ENCODE measurements at places on chromosomes 13 and 19.
A peak's percentile ranks its signal among the peaks of the same experiment; 100 is the strongest.

DNA sequence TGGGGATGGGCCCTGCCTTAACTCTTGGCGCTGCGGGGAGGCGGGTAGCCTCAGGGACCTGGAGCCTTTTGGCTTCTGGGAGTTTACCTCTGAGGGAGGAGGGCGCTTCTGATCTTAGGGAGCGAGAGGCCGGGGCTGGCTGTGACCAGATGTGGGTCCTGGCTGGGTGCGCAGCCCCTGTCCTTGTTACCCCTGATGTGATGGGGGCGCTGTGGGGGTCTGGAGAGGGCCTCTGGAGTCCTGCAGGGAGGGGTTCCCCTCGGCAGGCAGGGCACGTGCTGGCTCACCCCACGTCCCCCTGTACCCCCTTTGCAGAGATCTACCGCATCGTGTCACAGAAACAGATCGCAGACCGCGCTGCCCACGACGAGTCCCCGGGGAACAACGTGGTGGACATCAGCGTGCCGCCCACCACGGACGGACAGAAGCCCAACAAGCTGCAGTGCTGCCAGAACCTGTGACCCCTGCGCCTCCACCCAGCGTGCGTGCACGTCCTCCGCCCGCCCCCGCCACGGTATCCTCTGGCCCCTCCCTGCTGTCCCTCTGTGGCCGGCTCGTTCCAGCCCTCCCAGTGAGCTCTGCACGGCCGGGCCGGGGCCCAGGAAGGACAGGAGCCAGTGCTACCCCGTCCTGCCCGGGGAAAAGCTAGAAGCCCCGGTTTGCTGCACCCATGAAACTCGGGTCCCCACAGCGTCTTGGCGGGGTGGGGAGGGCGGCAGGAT lies 9.8 kb upstream of the MARCHF2 start:
- DNase-seq: no peak

GRCh38 chr13:58018865-58019264 lies 387.3 kb downstream of the PCDH17 start:
- DNase-seq: no peak

DNA sequence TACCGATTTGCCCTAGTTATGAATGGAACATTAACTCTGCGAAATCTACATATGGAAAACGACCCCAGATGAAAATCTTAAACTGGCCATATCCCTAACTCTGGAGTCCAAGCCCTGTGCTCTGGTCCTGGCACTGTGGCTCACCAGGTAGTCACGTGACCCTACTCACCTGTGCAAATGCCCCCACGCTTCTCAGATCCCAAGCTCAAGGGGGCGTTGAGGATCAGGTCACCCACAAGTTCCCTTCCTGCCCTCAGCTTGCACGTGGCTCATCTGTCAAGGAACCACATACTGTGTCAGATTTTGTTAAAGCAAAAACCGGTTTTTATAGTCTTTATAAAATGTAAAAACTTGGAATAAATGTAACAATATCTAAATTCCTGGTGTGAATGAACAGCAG lies 324.0 kb downstream of the SHISA2 start:
- DNase-seq: no peak

DNA sequence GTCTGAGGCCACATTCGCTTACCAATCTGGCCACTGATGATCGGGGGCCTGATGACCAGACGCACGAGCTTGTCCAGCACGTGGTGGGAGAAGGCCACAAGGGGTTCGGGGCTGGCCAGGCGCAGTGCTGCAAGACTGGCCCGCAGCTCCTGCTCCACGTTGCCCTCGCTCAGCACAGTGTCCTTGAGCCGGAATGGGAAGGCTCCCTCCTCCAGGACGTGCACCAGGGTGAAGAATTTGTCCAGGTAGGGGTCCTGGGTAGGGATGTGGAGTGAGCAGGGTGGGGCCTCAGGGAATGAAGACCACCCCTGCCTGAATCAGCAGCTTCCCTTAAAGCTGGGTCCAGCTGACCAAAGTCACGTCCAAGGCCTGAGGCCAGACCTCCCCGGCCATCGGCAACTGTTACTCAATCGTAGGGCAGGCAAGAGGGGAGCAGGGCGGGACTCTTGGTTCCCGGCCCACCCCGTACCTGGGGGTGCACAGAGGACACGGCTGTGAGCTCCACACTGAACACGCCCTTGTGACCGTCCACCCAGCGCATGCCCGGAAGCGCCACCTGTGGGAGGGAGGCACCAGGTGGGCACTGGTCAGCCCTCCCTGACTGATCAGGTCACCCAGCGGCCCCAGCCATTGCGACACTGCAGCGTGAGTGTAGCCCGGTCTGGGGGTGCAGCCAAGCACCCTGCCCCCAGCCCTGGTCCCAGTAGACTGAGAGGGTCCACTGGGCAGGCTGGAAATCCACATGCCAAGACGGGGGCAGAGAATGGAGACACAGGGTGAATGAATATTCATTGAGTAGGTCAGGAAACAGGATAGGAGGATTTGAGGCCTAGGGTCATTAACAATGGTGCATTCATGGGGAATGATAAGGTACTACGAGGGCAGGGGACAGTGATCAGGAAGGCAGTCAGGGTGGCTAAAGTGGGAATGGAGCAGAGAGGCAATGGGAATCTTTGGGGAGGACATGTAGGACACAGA lies 2.8 kb upstream of the ANGPTL8 start:
- no peak for DNase-seq

DNA sequence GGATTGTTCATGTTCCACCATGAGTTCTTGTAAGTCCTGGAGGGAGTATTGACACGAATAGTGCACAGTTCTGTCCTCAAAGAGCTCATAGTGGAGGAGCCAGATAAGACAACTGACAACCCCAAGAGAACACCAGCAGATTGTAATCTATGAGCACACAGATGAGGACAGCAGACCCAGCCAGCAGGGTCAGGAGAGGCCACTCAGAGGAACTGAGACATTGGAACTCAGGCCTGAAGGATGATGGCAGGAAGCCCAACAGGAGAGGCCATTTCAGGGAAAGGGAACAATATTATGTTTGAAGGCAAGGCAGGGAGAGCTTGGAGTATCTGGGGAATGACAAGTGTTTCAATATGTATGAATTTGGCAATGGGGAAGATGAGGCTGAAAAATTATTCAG lies 63.7 kb upstream of the IPO5 start:
- no peak for DNase-seq

DNA sequence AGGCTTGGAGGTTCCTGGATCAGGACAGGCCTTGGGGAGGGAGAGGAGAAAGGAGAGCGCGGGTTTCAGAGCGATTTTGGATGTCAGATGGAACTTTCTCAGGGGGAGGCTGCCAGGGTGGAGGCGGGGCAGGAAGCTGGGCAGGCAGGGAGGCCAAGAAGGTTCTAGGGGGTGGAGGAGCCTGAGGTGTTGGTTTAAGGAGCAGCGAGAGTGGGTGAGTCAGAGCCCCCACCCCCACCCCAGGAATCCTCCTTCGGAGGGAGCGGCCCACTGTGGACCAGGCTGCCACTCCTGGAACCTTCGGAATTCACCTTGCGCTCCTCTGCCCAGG lies 15.9 kb upstream of the NOP53 start:
- DNase-seq: no peak

DNA sequence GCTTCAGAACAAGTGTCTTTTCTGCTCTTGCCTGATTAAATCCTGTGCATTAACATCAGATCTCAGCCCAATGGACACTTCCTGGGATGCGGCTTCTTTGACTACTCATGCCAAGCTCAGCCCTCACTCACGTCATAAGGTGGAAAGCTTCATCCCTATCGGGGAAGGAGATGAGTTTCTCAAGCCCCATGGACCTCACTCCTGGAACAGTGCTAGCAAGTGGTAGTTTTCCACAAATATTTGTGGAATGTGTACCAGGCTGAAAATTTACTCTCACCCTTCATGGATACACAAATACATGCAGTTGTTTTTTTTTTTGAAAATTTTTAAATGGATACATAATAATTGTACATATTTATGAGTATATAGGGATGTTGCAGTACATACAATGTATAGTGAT lies 34.6 kb upstream of the FARP1 start:
- no peak for DNase-seq

GRCh38 chr13:51679616-51680015 lies 95.4 kb downstream of the WDFY2 start:
- no peak for DNase-seq

- no peak for DNase-seq
Observed at GRCh38 chr13:80547341-80547740, 206.4 kb upstream of the SPRY2 start.

DNA sequence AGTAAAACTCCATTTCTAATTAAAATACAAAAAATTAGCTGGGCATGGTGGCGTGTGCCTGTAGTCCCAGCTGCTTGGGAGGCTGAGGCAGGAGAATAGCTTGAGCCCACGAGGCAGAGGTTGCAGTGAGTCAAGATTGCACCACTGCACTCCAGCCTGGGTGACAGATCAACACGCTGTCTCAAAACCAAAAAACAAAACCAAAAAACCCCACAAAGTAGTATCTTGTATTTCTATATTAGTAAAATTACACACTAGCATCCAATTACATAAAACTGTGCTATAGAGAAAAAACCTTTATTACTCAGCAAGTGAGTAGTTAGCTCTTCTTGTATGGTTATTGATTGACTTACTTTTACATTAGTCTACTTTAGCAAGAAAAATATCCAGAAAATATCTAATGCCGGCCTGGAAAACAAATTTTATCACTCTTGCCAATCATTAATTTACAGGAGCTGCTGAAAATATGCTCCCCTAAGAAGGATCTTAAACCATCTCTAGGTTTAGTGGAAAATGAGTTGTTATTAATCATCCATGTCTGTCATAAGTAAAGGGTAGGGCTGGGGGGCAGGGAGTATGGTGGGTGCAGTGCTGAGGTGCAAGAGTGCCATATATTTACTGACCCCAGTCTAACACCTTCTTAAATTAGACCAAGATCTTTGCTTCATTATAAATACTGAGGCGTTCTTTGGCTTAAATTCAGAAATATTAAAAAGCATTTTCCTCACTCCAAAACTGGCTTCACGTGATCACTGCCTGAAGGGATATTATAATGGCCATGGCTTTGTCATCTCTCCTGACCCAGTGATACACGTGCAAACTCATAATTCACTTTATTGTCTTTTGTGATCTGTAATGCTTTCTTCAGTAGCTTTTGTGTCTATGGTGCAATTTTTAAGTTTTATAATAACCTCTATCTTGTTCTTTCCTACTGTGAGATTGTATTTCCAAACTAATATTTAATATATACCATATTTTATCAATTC lies 44.1 kb downstream of the UBL3 start:
- DNase-seq: peak; percentile 46

- DNase-seq: no peak
Observed at GRCh38 chr13:50387051-50387581, 371.9 kb downstream of the KCNRG start.

GRCh38 chr19:35327642-35328041 lies 1.3 kb upstream of the CD22 start:
- peak; percentile 7 for DNase-seq

- DNase-seq: peak; percentile 84
Observed at GRCh38 chr19:16330368-16330801, 5.8 kb downstream of the KLF2 start.

All from inflammatory macrophage treated with lipopolysaccharide for 4 hours (primary cell).